HFFc6 (cell line): ENCODE measurements at places on chromosomes 6 and 20.

DNA sequence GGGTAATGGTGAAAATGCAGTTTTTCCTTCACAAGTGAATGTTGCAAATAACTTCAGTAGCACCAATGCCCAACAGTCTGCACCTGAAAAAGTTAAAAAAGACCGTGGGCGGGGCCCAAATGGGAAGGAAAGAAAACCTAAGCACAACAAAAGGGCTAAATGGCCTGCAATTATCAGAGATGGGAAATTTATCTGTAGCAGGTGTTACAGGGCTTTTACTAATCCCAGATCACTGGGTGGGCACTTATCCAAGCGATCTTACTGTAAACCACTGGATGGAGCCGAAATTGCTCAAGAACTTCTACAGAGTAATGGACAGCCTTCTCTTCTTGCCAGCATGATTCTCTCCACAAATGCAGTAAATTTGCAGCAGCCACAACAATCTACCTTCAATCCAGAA, 64.8 kb upstream of the SMIM8 start:
- no peak for DNase-seq

DNA sequence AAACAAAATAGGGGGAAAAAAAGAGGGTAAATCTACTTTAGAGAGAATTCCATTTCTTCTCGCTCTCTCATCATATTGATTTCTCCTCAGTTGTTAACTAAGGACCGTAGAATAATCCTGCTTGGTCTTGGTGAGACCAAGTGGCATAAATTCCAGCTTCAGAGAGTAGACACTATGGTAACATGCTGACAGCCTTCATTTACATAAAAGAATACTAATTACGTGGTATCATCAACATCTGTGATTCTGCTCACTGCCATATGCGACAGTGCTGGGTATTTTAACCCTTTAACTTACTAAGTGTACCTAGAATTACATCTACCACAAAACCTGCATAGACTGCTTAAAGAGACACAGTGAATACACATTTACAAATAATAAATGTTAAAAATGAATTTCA, 27.1 kb downstream of the TOMM6 start:
- no peak for DNase-seq

GRCh38 chr6:161393292-161393691, 119.4 kb upstream of the AGPAT4 start:
- DNase-seq = no peak

- DNase-seq = no peak
Measured at GRCh38 chr6:128598571-128598970, 78.2 kb upstream of the PTPRK start.

- peak; percentile 78 for DNase-seq
Measured at GRCh38 chr20:45044084-45044573, 56.8 kb downstream of the KCNS1 start.

DNA sequence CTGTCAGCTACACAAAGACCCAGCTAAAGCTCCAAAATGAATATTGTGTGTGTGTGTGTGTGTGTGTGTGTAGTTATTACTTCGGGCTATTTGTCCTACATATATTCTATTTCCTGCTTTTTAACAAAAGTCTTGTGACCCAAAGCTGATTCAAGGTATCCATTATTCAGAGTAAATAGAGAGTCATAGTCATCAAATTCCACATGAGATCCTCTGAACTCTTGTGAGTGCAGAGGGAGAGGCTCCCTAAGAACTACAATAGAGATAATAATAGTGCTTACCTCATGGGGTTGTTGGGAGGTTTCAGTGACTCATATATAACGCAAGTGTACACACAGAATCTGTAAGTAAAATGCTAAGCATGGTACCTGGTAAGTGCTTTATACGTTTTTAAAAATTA, 95.6 kb upstream of the SHLD1 start:
- peak; percentile 82 for DNase-seq

DNA sequence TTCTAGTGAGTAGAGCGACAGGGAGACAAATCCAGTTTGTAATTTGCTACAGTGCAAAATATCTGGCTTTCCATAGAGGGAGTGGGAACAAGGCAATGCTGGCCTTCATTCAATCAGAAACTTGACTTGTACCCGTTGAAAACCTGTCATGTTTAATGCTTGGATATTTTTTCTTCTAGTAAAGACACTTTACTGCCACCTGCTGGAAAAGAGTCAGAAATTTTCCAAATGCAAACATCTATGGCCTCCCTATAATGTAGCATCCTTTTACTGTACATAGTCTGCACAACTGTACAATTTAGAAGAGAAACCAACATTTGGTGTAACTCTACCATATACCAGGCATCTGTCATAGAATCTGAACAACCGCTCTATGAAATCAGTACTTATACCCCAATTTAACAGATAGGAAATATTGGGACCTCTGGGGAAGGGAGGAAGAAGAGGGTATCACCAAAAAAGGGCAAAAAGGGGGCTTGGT, 16.7 kb upstream of the TBC1D20 start:
- DNase-seq = peak; percentile 57

- no peak for DNase-seq
Measured at GRCh38 chr6:119340796-119341487, 8.6 kb downstream of the MAN1A1 start.

GRCh38 chr6:107642095-107642860, 152.4 kb downstream of the SOBP start:
- no peak for DNase-seq

- peak; percentile 75 for DNase-seq
Measured at GRCh38 chr6:21769405-21769861, 175.9 kb downstream of the SOX4 start.
